ENCODE measurements at places on chromosomes 13 and 19. TPM values are rescaled to one million over a fixed set of nuclear protein-coding genes. Genes with fewer than 3 reads are reported as not detected.

GRCh38 chr19:13355356-13355755 lies 150.9 kb downstream of the CACNA1A start:
- no peak for DNase-seq

DNA sequence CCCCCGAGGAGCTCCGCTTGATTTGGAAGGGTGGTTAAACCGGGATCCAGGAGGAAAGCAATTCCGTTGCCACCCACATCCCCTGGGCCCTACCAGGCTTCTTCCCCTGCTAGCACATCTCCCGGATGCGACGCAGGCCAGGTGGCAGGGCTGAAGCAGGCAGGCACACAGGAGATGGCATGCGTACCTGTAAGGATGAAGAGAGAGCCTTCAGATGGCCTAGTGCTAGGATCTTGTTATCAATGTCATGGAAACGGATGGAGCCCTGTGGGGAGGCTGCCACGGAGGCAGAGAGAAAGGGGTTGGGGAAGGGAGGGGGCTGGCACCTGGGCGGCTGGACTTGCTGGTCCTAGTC lies 8.5 kb upstream of the SOX1 start:
- no peak for DNase-seq

GRCh38 chr19:40974633-40975037 lies 16.4 kb upstream of the CYP2B6 start:
- DNase-seq: peak; percentile 75

GRCh38 chr13:43879755-43880181 lies at the start of gene LACC1:
TSS of gene LACC1 (plus strand) at chr13:43879904. CDS start at chr13:43880986, 1,082 bp downstream.
- DNase-seq: no peak

Gene ZNF728
- total RNA-seq: not detected

Gene KIR3DL1
- total RNA-seq: not detected

All from glutamatergic neuron (in vitro differentiated cells).